ENCODE measurements at places on chromosomes 1 and 21.

DNA sequence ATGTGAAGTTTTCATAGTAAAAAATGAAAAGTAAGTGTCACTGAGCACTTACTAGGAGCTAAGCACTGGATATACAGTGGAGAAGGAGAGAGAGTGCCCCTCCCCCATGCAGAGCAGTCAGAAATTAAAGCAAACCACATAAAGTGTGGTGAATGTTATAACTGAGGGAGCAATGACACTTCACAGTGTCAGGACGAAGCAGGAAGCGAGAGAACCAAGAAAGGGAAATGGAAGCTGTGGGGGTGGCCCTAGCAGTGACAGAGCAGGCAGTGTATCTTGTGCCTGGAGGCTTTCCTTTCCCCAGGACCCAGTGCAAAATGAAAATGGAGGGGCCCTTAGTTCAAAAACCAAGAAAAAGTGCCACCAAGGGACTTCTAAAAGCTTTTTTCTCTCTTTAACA, 21.5 kb upstream of the RCAN3 start:
- DNase-seq, result peak; percentile 24

DNA sequence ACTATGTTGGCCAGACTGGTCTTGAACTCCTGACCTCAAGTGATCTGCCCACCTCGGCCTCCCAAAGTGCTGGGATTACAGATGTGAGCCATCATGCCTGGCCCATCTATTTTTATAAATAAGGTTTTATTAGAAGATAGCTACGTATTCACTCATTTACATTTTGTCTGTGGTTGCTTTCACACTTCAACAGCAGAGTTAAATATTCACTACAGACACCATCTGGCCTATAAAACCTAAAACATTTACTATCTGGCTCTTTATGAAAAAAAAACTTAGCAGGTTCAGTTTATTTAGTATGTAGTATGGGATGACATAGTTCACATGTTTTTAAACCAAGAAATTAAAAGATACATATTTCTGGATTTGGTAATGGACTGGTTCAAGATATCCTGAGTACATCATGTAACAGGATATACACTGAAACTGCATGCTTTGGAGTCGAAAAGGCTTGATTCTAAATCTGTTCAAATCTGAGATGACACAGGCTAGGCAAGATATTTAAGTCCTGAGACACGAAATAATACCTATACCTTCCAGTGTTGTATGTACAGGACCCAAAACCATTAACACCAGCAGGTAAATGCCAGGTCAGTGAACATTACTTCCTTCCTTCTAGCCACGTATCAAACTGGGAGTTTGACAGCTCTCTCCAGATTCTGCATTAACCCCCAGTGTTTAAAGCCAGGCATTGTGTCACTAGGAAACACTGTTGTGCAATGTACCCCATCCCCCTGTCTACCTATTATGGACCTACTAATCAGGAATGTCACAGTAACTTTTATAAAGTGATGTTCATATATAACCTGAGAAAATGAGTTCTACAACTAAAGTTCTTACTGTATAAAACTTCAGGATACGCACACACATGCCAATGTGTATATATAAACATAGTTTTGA, 54.3 kb upstream of the SDC3 start:
- DNase-seq, result no peak

DNA sequence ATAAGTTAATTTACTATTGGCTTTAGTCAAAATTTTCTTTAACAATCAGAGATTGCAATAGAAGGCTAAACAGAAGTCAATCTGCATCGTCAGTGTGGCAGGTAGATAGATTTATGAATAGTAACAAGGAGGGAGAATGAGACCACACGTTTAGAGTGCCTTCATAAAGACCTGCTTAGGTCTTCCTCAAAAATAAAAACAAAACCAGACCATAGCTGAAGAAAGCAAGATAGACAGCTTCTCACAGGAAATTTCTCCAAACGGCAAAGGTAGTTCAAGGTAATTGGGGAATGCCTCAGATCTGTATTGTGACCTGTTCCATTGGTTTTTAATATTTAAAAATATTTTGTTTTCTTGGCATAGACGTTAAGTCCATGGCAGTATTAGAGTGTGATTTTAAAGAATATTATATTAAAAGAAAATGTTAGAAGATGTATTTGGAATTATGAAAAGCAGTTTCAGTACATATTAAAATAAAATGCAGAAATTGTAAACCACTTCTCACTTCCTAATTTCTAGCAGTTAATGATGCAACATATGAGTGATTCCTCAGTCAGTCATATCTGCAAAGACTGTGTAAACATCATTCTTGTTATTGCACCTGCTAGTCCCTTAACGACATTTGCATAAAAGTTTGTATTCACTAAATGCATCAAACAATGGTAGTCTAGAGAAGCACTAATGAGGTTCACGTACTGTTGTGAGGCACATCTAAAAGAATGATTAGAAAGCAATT, 278.0 kb downstream of the HLX start:
- DNase-seq, result no peak

GRCh38 chr21:29224006-29224405, 74.7 kb upstream of the BACH1 start:
- DNase-seq, result no peak

DNA sequence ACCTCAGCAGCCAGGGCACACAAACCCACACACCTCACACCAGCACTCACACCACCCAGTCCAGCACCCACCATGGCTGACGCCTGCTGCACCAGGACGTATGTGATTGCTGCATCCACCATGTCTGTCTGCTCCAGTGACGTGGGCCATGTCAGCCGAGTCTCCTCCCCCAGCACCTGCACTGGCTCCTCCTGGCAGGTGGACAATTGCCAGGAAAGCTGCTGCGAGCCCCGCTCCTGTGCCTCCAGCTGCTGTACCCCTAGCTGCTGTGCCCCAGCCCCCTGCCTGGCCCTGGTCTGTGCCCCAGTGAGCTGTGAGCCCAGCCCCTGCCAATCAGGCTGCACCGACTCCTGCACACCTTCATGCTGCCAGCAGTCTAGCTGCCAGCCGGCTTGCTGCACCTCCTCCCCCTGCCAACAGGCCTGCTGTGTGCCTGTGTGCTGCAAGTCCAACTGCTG, at the start of gene KRTAP10-8:
Gene KRTAP10-8 (plus strand): TSS at position 51 of the 458 bp plus-strand sequence. CDS start 22 bp downstream, at position 73.
- DNase-seq, result no peak

- DNase-seq, result no peak
Observed at GRCh38 chr1:78426408-78426807, 64.4 kb upstream of the PTGFR start.

DNA sequence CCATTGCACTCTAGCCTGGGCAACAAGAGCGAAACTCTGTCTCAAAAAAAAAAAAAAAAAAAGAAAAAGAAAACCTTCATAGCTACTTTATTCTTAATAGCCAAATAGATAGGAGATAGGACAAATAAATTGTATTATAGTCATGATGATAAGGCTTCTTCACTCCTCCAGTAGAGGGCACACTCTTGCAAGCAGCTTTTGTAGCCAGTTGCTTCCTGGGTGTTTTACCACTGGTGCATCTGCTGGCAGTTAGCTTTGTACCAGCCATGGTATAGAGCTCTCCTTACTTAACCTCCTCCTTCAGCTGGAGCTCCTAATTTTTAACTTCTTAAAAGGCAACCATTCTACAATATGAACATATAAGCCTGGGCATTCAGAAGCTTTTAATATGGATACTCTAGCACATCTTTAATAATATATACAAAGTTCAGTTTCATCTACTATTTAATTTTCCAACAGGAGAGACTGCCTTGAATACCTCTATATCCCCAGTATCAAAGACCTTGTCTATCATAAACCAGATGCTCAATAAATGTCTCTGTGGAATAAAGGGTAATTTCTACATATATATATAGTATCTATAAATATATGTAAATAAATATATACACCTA, 35.8 kb downstream of the EVI5 start:
- DNase-seq, result no peak

DNA sequence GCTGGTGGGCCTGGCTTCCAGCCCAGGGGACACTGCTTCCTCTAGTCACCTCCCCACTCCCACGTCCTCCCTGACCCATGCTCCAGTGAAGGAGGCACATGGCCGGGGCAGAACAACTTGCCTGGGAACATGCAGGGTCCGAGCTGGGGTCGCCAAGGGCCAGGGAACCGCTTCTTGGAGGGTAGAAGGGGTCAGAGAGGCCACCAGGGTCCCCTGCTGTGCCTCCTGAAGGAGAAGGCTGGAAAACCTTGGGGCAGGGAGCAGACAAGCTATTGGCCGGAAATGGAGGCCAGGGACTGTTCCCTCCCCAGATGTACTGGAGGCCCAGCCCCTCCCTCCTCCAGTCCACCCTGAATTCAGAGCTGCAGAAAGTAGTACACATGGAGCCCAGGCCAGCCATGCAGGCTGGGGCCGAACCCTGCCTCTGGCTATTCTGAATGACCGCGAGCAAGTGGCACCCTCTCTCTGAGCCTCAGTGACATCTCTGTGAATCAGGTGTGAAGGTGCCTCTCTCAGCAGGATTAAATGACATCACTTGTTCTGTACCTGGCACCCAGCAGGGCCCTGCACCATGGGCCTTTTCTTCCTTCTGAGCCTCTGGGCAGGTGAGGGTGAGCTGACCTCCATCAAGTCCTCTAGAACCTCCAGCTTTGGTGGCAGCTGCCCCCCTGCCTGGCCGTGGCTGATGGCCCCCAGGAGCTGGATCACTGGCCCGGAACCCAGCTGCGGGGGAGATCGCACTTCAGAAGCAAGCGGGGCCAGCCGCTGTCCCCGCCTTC, 15.7 kb downstream of the SPOCD1 start:
- no peak for DNase-seq

DNA sequence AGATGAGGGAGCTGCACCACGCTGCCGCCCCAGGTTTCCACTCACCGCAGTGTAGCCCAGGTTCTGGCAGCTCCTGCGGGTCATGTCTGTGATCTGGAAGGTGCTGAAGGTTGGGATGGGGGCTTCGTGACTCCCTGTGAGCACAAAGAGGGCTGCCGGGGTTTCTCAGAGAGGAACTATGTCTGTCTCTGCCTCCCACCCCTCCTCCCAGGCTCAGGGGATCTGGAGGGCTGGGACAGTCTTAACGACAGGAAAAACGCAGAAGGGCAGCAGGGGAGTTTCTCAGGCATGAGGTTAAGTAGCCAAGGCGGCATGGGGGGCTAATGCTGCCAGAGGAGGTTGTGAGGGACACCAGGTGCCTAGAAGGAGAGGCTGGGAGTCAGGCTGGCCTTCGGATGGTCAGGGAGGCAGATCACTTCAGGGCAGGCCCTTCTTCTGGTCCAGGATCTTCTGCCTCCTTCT, 656 bp downstream of the SH2D2A start:
- DNase-seq, result no peak

DNA sequence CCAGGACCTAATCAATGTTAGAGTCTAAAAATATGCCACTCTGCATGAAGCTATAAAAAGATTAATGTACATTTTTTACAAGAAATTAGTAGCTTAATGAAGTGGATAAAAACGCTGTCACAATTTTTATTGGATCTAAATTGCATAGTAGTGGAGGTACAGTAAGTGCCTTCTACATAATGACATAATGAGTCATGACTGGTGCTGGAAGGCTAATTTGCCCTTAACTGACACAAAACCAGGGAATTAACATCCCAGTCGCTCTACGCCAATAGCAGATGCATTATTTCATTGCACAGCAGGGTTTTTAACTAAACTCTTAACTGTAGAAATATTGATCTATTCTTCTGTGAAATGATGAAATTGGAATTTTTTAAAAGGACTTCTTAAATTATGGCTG, 33.3 kb downstream of the RRAGC start:
- DNase-seq, result no peak

- no peak for DNase-seq
Observed at GRCh38 chr1:12607263-12607662, 10.7 kb downstream of the DHRS3 start.
